Epithelial cell of proximal tubule (primary cell): ENCODE measurements at places on chromosomes 5 and 9. TPM values are rescaled to one million over a fixed set of nuclear protein-coding genes. Genes with fewer than 3 reads are reported as not detected.

- DNase-seq, result no peak
These were observed 36.1 kb downstream of the EXOC3 start for GRCh38 chr5:478982-479535.

DNA sequence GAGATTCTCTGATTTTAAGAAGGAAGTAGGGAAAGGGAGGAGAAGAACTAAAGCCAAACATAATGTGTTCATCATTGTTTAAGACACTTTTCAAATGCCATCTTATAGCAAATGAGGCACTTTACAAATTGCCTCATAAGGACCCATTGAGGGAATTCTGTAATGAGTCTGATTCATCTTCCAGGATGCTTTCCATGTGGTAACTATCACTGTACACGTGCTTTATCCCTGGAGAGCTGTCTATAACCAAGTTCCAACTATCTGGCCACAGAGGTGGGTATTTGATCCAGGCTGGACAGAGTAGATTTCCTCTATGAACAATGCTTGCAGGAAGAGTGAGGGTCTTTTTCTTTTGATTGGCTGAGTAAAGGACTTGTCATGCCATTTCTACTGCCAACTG lies 183.5 kb upstream of the NFIB start:
- DNase-seq, result no peak

NUDCD2 gene
- 4.6 and 11.1 TPM in 2 replicates for total RNA-seq

UQCRQ gene
- 288 and 304 TPM in 2 replicates for total RNA-seq

GRCh38 chr5:167014401-167015056 lies 1276.9 kb upstream of the WWC1 start:
- no peak for DNase-seq

DNA sequence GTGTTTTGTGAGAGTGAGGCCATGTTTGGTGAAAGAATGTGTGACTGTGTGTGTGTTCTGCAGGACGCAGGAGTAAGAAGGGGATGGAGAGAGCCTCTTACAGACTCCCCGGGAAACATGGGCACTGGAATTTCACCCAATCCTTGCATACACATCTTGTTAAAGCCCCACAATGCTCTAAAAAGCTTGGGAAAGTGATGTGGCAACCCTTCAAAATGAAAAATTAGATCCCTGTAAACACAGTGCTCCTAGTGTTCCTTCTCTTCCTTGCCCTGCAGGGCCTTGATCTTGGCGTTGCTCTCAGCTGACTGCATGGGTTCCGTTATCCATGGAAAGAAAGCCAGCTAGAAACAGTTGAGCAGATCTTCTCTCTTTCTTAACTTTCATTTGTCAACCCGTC lies 701.7 kb downstream of the SEMA5A start:
- DNase-seq, result no peak
